ENCODE measurements at places on chromosomes 13 and 19.

GRCh38 chr13:95226932-95227695 lies 74.1 kb downstream of the ABCC4 start:
- no peak for DNase-seq

- DNase-seq = no peak
These were observed 14.7 kb downstream of the ELL start for GRCh38 chr19:18507021-18507726.

- DNase-seq = peak; percentile 55
These were observed 1.1 kb downstream of the RPL36 start for GRCh38 chr19:5690955-5691821.

- DNase-seq = no peak
These were observed 131.0 kb upstream of the FNDC3A start for GRCh38 chr13:48844676-48845075.

- DNase-seq = peak; percentile 91
These were observed 15.4 kb downstream of the RELB start for GRCh38 chr19:45016388-45017314.

GRCh38 chr13:29185926-29186325 lies 365.8 kb downstream of the MTUS2 start:
- no peak for DNase-seq

DNA sequence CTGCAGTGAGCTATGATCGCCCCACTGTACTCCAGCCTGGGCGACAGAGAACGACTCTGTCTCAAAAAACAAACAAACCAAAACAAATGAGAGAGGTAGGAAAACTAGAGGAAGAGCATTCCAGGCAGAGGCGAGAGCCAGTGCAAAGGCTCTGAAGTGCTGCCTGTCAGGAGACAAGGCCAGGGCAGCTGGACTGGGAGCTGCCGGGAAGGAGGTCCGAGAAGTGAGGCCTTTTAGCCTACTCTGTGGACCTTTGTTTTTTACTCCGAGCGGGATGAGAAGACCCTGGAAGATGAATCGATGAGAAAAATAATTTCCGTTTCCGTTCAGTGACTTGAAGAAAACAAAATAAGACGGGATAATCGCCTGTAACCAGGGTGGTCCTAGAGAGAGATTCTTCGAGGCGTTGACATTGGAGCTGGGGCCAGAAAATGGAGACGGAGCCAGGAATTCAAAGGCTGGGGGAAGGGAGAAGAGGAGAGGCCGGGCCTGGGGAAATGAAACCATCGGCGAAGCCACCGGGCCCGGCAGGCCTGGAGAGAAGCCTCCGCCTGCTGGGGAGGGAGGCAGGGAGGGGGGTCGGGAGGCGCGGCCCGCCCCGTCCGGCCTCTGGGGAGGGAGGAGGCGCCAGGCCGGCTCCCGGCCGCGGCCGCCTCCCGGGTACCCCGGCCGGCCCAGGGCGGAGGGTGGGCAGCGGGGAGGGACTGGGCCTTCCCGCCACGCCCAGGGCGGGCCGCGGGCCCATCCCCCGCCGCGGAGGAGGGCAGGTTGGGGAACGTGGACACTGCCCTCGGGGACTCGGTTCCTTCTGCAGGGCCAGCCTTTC lies 7.8 kb upstream of the SERTAD1 start:
- DNase-seq = peak; percentile 94

DNA sequence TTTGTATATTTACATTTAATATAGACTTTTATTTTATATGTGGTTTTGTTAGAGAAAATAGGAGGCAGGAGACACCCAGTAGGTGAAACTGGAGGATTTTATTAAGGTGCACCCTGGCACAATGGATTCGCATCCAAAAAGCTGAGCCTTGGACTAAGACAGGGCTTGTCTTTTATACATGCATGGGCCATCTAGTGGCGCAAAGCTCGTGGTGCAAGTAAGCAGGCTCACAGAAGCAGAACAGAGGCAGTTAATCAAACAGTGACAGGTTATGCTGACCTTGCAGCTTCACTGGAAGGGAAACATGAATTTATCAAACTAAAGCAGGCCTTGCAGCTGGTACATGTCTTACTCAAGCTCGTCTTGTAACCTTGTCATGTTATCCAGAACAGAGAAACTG lies 58.8 kb upstream of the ZNF681 start:
- peak; percentile 11 for DNase-seq

- DNase-seq = no peak
These were observed 83.4 kb downstream of the GPR12 start for GRCh38 chr13:26677156-26677555.

GRCh38 chr19:35044317-35045117 lies 3.0 kb downstream of the HPN start:
- peak; percentile 84 for DNase-seq

DNA sequence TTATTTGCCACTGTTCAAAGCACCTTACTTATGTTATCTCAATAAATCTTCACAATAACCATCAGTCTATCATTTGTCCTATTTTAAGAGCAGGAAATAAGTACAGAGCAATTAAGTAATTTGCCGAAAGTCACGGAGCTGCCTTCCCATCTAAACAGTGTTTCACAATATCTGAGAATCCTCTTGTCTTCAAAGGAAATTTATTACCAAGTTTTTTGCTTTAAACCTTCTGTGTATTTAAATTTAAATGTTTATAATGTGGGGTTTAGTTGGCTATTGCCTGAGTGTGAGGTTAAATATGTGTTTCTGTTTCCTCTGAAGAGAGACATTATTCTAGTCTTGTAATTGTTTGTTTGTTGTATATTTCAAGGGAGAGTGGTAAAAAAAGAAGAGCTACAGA lies 633.1 kb downstream of the EFNB2 start:
- no peak for DNase-seq

- DNase-seq = no peak
These were observed 22.0 kb downstream of the POSTN start for GRCh38 chr13:37576601-37577000.

DNA sequence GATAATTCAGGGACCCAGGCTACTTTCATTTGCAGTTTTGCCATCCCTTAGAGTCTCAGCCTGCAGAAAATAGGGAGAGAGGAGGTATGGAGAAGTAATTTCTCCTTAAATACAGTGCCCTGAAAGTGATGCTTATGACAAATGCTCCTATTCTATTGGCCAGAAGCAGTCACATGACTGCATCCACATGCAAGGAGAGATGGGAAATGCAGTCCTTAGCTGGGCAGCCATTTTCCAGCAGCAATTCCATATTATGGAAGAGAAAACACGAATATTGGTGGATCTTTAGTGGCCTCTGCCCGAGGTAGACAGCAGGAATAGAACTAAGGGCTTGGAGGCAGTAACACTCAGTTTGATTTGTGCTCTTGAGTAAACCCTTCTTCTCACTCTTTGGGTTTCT lies 39.4 kb downstream of the VAV1 start:
- DNase-seq = peak; percentile 68

- DNase-seq = no peak
These were observed 83.9 kb downstream of the ZNF726 start for GRCh38 chr19:23998568-23998967.

GRCh38 chr19:7326105-7326877 lies 22.4 kb upstream of the ARHGEF18 start:
- DNase-seq = no peak

GRCh38 chr13:28392896-28393505 lies 101.9 kb downstream of the FLT1 start:
- no peak for DNase-seq

- DNase-seq = no peak
These were observed 15.5 kb downstream of the ZNF610 start for GRCh38 chr19:52351512-52351911.

DNA sequence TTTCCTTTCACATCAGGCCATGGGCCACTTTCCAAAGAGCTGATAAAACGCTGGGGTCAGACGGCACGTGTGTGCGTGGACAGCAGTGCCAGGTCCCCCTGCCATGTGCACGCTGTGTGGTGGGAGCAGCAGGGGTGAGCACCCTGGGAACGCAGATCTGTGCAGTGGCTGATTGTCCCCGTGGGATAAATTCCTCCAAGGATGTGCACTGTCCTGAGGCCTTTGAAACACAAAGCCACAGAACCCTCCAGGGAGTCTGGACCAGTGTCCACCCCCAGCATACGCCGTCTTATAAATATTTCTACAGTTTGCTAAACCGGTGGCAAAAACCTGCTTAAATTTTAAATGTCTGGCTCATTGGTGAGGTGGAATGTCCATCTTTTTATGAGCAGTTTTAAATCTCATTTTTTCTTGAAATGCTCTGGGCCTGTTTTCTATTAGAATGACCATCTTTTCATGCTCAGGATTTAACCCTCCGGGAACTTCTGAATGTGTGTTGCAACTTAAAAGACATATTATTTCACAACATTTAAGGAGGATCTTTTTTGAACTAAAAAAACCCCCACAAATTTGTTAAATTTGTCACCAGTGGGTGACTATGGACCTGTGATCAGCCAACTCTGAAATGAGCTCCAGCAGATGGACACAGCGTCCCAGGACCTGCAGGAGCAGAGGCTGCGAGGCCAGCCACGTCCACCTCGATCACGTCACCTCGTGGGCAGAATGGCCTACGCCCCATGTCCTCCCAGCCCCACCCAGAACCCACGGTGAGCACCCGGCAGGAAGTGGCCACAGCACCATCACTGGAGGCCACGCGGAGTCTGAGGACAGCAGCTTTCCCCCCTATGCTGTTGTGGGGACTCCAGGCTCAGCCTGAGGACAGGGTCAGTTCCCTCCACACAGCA lies 68.6 kb downstream of the RASA3 start:
- DNase-seq = peak; percentile 61
